ENCODE measurements at places on chromosomes 3 and 15.

DNA sequence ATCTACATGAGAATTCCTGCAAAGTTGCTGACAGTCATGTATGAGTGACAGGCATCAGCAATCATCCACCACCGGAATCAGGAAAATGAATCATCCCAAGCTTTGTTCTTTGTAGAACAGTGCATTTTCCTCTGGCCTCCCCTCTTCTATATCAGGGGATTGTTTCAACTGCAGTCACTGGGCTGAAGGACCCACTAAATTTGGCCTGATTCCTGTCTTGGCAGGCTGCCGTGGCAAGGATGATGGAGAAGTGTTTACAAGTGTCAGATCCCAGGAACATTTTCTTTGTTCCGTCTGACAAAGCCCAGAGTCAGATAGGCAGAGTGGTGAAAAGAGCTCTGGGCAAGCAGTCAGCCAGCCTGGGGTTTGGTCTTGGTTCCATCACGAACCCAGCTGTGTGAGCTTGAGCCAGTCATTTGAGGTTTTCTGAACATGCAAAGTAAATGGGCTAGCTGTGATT is 175.1 kb upstream of the TSC22D2 start:
- no peak for DNase-seq

DNA sequence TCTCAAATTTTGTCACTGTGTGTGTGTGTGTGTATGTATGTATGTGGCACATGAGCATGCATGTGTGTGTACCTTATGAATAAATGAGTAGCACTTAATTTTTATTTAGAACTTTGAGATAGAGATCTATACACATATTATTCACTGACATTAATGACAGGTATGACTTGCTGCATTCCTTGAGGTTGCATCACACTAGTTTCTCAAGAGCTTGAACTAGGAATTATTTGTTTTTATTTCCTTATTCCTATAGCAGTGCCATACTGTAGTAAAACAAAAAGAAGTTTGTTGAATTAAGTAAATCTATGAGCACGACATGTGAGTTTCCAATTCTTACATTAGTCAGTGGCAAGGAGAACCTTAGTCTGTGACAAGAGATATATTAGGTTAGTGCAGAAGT is 943.9 kb downstream of the ROBO1 start:
- no peak for DNase-seq

DNA sequence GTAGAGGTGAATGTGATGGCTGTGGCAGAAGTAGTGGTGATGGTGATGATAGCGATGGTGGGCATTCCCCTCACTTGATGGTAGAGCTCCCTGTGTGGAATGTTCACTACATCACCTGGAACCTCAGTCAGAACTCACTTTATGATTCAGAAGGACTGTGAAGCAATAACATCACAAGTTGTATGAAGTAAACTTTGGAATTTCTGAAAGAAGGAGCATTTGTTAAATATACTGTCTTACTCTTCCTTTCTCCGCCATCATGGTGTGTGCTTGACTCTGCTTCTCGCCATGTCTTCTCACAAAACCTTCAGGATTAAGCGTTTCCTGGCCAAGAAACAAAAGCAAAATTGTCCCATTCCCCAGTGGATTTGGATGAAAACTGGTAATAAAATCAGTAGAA is at the start of gene PP2D1:
Gene PP2D1, minus strand, starts transcription at position 101 of the 400 bp plus-strand sequence. CDS start 192 bp downstream, outside the sequence.
- no peak for DNase-seq

DNA sequence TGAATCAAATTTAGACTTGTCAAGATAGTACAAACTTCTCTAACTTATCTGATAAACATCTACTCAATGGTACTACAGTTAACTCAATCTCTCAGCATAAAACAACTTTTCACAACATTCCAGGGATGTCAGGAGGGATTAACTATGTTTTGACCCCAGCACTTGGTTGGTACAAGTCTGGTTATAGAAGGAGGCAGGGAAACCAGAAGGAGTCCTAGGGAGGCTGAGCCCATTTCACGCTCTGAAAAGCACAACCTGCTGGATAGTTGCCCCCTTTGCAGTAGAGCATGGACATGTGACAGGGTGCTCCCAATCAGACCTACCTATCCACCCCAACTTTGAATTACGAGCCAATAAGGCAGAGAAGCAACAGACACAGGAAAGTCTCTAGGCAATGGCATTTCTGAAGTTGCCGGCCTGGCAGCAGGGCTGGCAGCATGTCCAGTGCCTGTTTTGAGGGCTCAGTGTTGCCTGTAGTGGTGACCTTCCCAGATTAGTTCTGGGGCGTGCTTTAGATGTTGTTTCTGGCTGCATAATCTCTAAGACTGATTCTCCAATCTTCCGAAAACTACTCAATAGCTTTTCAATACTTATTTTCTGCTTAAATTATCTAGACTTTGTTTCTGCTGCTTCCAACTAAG is 8.2 kb downstream of the ANKUB1 start:
- DNase-seq: no peak

DNA sequence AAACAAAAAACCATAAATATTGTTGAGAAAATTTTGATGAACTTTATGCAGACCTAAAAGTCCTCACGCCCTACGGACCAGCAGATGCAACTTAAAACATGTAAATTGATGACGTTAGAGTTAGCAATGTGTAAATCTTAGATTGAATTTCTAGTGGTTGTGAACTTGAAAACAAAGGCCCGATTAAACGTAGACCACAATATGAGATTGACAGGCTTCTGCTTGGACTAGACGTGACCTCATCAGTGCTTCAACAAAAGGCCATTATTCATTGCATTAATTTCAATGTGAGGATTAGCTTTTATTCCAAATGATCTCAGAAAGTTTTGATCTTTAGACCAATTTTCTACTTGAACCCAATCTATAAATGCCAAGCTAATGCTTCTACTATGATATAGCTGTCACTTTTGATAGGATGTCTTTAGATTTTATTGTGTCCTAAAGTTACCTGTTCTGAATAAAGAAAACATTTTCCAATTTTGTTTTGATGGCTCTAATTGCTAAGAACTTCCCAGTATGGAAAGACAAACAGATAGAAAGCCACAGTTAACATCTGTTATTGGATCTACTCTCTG is 55.4 kb upstream of the SPPL2A start:
- no peak for DNase-seq

DNA sequence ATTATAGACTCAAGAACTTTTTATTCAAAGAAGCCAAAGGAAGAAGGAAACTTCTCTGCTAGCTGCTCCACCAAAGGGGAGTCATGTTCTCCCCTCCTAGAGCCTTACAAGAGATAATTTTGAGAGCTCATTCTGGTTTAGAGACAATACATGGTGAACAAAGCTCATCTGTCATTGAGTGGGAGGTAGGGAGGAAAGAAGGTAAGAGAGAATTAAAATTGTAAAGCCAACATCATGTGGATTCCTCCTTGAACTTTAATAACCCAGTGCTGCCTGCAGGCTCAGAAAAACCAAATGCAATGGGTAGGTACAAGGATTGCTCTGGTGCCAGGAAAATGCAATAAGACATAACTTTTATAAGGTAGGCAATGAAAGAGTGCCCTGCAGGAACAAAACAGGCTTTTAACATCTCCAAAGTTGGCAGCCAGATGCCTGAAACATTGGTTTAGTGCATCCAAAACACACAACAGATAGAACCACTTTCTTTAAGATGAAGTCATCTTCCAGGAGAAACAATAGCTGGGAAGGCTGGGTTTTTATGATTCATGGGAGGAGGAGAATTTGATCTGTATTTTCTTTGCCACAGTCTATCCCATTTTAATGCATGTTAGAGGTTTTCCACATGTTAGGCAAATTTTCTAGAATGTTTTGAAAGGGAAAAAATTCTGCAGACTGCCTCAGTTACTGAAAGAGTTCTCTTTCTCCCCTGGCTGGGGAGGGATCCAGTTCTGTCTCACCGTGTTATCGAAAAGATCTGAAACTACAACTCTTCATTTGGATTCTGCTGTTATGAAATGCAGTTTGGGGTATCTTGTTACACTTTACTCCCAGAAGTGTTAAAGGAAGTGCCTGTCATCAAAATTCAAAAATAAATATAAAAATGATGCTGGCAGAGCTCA is 11.3 kb upstream of the ARHGEF3 start:
- DNase-seq: no peak

GRCh38 chr3:129428007-129428375 is 445 bp downstream of the EFCAB12 start:
- no peak for DNase-seq
